ENCODE measurements at places on chromosomes 7 and 10.
A peak's percentile ranks its signal among the peaks of the same experiment; 100 is the strongest.

DNA sequence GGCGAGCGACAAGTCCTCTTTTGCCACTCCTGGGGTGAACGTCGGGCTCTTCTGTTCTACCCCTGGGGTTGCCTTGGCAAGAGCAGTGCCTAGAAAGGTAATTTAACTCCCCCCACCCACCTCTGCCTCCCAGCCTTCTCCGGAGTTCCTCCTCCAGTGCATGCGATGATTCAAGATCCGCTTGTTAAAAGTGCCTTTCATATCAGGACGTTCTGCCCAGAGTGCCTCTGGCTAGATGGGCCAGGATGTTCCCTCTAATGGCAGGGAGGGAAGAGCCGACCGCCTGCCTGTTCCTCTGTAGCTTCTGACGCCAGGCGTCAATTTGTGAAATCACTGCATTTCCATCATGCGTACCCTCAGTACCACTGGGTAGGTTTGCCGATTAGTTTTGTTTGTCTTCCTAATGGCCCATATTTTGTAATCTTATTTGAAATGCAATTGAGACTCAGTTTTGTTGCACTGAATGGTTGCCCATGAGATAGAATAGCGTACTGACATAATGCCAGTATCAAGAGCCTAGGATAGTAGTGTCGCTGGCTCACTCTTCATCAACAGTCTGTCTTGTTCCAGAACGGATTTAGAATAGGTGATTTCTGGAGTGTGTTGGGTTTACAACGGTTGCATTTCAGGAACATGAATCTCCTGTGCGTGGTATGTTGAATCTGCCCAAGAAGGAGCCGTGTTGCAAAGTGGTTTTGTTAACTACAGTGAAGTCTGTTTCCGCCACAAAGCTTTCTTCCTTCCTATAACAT, 13.5 kb downstream of the ECHDC3 start:
- no peak for DNase-seq

- no peak for DNase-seq
These were observed 8.8 kb upstream of the ATRNL1 start for GRCh38 chr10:115084277-115084850.

GRCh38 chr7:35736725-35737124, 41.8 kb upstream of the HERPUD2 start:
- DNase-seq: no peak

- no peak for DNase-seq
These were observed 166.1 kb downstream of the PPP1R3A start for GRCh38 chr7:113752689-113753088.

- no peak for DNase-seq
These were observed 14.3 kb upstream of the VIPR2 start for GRCh38 chr7:159158888-159159405.

- no peak for DNase-seq
These were observed 2.8 kb downstream of the AKR1C4 start for GRCh38 chr10:5199398-5199797.

DNA sequence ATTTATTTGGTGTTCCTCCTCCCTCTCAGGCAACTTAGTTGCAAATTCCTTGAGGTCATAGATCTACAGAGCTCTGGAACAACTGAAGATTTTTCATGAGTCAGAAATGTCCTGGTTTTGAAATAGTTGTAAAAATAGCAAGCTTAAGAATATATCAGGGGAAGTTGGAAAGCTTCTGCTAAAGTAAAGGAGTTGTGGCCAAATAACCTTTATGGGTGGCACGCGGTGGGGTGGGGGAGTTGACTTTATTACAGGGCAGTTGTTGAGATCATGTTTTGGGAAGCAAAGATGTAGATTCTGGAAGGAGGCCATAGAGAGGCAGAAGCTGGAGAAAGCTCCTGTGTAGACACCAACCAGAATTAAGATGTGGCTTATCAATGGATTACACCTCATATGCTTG, 326.0 kb upstream of the MTPN start:
- DNase-seq: no peak

DNA sequence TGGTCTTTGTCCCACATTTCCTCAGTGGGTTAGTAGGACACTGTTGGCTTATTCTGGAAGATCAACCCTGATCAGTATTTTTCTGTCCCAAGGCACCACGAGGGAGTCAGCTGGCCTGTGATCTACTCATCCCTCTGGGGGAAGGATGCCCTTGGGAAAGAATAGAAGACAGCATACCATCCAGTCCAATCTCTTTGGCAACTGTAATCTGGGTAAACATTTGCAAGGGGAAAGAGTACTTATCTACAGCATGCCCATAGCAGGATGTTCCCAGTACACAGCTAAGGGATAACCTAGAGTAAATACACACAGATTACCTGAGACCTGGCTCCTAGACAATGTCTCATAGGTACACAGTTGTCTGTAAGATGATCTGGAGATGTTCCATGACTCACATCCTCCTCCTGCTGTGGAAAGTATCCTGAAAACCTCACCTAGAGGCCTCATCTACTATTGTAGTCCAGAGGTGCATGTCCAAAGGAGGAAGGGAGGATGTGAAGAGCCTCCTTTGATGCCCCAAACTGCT, 134.3 kb upstream of the VWC2 start:
- DNase-seq: no peak

GRCh38 chr7:129804890-129805719, 147.7 kb downstream of the UBE2H start:
- DNase-seq: no peak

DNA sequence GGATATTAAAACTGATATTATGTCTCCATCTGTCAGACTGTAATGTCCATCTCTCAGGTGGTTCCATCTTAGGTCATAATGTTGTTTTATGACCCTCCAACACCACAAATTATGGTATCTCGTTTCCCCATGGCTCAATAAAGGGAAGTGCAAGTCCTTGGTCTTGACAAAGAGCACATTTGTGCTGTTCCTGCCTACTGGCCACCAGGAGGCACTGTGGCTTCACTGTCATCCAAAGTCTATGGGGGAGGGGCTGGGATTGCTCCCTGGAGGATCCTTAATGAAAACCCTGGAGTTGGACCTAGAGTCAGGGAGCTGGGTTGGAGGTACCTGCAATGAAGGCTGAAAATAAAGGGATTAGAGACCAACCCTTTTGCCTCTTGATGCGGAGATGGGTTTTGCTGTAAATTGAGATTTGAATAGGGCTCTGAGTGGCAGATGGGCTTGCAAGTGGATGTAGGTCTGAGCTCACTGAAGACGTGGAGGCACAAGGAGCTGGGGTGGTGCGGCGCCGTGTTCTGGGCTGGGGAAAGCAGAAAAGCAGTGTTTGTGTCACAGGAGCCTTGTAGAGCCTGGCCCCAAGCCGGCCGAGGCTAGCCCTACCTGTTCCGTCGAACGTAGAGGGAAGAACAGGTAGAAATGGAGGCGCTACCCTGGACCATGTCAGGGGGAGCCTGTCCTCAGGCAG, 180.5 kb upstream of the PRSS58 start:
- no peak for DNase-seq

DNA sequence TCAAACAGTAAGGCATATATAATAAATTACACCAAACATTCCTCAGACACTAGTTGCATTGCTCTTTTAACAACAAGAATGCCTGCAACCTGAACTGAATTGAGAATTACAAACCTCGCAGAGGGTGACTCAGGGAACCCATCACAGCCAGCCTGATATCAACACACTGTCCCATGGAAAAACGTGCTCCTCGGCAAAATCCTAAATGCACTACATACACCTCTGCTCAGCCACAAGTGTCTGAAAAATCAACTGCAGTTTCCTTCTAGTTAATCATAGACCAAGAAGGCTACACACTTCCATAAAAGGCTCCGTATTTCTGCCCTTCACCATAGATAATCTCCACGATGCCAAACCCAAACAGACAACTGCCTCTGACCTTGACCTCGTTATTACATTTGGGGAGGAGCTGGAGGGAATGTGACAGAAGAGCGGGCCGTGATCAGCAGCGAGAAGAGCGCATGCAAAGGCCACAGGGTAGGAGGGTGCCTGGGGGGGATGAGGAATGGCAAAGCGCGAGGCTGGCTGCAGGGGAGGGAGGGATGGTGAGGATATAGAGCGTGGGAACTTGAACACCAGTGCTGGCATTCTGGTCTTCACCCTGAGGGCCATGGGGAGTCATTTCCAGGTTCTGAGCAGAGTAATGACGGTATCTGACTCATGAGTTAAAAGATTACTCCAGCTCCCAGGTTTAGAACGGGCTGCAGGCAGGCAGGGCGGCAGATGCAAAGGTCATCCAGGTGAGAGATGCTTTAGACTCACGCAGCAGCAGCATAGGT, 201.9 kb upstream of the FRMD4A start:
- DNase-seq: no peak

- DNase-seq: peak; percentile 29
These were observed 3.6 kb downstream of the ZSCAN21 start for GRCh38 chr7:100053215-100053614.

Measured in C1 segment of cervical spinal cord (tissue), 14 donors.